ENCODE measurements at places on chromosomes 7 and 10.
A peak's percentile ranks its signal among the peaks of the same experiment; 100 is the strongest.

- DNase-seq: peak; percentile 3
Observed at GRCh38 chr10:361203-362081, 226.2 kb downstream of the ZMYND11 start.

GRCh38 chr10:133335246-133336117 lies 1.2 kb downstream of the CALY start:
- peak; percentile 26 for DNase-seq

DNA sequence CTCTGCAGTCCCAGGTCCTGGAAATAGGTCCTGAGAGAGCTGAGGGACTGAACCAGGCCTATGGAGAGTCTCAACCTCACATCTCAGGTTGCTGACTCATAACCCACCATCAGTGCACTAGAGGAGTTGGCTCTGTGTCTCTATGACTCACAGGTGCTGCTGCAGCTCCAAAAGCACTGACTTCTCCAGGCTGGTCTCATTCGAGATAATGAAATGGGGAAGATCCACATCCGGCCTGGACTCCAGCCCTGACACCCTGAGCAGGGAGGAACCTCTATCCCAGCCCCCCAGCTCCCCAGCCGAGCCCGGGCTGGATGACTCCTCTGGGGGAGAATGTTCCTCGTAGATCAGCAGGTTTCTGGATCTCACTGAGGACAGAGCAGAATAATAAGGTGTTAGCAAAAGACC lies 35.5 kb upstream of the DGKI start:
- peak; percentile 99 for DNase-seq

- peak; percentile 33 for DNase-seq
Observed at GRCh38 chr10:118729641-118730258, 25.0 kb downstream of the CACUL1 start.

DNA sequence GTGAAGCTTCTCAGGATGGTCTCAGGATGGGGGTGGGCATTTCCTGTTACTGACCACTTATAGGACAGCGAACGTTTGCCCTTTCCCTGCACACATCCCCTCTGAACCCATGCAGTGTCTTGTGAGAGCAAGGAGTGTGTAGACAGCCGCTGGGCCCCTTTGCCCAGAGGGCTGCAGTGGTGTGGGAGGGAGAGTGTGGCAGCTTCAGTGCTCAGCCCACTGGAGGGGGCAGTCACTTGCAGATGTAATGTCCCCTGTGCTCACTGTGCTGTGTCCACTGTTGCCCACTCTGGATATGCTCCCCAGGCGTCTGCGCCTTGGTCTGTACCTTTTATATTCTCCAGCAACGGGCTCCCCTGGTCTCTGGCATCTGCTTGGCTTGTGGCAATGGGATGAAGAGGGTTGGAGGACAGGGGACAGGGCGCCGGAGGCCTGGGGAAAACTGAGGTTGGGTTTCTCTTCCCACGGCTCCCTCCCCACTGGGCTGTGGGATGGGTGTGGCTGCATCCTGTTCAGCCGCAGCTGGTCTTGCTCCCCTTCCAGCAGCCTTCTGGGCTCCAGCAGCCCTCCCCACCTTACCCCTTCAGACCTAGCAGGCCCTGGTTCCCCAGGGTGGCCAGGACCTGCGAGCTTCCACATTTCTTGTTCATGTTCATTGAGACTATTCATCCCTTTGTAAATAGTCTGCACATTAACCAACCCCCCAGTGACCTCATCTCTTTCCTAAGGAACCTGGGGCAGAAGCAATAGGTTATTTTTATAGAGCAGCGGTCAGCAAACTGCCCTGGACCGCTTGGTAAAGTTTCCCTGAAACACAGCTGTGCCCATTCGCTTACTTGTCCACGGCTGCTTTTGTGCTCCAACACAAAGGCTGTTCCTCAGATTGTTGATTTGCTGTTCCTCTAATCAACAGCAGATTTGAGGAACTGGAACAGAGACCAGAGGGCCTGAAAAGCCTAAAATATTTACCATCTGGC lies 6.1 kb downstream of the ZNF789 start:
- DNase-seq: no peak

DNA sequence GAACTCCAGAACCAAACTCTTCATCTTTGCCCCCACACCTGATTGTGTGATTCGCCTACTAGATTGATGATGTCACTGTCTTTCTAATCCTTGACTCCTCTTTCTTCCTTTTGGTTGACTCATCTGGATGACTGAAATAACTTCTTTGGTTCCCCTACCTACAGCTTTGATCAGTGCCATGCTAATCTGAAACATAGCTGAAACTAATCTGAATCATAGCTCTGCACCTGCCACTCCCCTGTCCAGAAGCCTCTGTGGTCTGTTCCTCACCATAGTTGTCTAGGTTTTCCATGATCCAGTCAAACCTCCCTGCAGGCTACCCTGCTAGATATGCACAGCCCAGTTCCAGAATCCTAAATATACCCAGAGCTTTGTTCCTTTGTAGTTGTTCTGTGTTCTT lies 51.9 kb downstream of the ZNF365 start:
- DNase-seq: peak; percentile 97

DNA sequence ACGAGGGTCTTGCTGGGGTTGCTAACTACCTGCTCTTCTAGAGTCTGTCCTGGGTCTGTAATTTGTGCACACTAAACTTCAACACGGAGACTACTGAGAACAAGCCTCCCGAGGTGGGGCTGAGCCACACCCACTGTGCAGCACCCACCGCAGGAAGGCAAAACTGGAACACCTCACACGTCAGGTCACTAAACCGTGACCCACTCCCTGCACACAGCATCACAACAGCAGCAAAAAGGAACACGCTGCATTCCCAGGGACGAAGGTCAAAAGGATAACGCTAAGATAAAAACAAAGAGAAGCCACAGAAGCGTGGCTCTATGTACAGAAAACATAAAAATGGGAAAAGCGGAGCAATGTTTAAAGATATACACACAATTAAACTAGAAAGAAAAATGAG lies 170.1 kb downstream of the MAD1L1 start:
- DNase-seq: no peak

- peak; percentile 14 for DNase-seq
Observed at GRCh38 chr7:111364413-111364812, 197.9 kb downstream of the IMMP2L start.

- peak; percentile 58 for DNase-seq
Observed at GRCh38 chr10:118045837-118046394, 825 bp downstream of the RAB11FIP2 start.

DNA sequence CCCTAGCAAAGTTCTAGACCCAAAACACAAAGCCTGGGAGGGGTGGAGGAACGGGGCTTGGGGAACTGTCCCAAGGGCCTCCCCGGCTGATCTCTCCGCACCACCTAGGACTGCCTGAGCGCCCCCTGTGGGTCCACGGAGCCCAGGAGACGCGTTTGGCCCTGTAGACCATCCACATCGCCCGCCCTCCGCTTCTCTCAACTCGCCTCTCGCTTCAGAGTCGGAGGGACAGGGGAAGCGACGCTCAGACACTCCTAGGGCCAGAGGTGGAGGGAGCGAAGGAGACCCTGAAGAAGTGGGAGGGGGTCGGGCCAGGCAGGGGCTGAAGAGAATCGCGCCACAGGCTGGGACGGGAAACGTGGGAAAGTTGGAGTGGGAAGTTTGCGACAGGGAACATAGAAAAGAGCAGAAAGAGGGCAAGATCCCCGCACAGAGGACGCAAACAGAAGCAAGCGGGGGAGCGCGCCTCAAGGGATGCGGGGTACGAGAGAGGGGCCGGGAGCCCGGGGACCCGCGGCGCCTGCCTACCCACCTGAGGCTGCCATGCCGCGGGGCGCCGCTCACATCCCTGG lies 378 bp downstream of the PIK3AP1 start:
- DNase-seq: peak; percentile 53

DNA sequence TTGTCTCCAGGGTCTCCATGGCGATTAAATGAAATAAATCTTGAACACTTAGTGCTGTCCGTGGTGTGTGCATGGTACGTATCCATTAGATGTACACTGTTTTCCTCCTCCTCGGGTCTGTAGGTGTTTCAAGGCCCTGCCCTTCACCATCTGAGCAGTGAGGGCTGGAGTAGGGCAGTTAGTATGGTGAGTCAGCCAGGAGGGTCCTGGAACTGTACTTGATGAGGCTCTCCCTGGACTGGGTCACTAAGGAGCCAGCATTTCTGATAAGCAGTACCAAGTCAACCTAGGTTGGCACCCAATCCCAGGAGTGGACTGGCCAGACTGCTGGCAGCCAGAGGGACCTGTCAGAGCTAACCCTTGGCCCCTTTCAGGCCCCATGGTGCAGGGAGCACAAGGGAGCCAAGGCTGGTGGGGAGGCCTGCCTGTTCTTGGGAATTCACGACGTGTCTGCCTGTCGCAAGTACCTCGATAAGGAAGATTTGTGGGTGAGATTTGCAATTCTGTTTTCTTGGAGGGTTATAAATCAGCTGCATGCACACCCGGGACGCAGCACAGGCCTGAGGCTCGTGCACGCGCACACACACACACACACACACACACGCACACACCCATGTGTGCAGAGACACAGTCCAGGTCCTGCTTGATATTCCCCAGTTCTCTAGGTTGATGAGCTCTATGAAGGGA lies 114.2 kb downstream of the ZMIZ1 start:
- DNase-seq: peak; percentile 39

DNA sequence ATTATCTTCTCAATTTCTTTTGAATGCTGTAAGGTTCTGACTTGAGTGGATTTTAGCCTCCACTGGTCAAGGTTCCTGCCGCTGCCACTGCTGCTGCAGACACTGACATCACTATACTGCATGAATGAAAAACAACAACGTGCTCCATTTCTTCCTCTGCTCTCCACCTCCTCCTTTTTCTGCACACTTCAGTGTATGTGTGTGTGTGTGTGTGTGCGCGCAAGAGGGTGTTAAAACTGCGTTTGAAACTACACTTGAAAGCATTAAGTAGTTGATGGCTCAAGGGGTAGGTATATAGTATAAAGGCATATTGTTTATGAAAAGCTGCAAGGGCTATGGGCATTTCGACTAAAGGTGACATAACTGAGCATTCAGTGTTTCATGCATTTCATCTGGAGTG lies 3.5 kb downstream of the GLCCI1 start:
- DNase-seq: no peak

GRCh38 chr10:101229266-101230182 lies at the start of gene LBX1:
Gene LBX1, minus strand, starts transcription at chr10:101229463. Its CDS starts 648 bp downstream, at chr10:101228815.
- no peak for DNase-seq

Measured in kidney tubule cell (primary cell).